Glomerular endothelial cell (primary cell): ENCODE measurements at places on chromosomes 6 and 20. TPM values are rescaled to one million over a fixed set of nuclear protein-coding genes. Genes with fewer than 3 reads are reported as not detected.

DNA sequence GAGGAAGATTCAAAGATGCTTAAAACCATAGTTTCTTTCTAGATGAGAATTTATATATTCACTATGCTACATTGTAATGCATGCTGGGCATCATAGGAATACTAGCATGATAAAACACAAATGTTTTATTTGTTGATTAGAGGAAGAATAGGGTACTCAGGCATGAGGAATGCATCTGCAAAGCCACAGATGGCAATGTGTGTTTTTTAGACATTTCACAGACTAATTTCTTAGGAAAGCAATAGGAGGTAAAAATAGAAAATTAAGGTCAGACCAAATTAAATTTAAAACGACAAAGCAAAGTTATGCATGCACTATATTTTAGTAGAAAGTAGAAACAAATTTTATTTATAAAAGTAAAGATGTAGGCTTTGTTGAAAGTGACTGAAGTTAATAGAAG is 2.1 kb downstream of the TTK start:
- DNase-seq: no peak

DNA sequence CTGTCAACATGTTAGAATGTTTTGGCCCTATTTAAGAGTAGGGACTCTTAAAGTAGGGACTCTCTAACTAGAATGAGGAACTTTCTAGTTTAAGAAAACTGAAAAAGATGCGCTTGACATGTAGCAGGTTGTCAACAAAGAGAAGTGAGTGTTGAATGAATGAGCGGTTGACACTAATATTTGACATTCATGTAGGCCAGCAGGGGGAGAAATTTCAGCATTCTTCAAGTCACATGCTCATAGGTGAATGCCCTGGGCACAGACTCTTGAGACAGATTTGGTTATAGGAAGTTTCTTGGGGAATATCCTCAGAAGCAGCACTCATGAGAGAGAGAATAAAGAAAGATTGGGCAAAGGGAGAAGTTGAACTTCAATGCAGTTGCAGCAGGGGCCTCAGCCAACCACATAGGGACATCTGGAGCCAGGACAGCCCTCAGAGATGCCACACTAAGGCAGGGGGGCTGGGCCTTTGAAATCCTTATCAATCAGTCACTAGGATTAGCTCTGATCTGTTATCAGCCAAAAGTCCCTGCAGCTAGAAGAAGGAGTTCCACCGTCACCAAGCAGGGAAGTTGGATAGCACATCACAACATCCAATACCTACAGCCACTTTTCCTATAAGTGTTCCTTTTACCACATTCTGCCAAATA is 145.1 kb upstream of the FKBP1C start:
- DNase-seq: no peak

Gene SLC17A1
- not detected in 2 replicates for total RNA-seq

DNA sequence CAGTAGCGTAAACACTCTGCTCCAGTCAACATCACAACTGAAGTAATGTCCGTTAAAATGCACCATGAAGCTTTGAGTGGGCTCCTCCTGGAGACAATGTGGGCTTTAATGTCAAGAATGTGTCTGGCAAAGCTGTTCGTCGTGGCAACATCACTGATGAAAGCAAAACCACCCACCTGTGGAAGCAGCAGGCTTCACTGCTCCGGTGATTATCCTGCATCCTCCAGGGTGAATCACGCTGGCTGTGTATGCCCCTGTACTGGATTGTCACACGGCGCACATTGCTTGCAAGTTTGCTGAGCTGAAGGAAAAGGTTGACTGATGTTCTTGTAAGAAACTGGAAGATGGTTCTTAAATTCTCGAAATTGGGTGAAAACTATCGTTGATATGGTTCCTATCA is 128.5 kb downstream of the MOXD1 start:
- DNase-seq: no peak

DNA sequence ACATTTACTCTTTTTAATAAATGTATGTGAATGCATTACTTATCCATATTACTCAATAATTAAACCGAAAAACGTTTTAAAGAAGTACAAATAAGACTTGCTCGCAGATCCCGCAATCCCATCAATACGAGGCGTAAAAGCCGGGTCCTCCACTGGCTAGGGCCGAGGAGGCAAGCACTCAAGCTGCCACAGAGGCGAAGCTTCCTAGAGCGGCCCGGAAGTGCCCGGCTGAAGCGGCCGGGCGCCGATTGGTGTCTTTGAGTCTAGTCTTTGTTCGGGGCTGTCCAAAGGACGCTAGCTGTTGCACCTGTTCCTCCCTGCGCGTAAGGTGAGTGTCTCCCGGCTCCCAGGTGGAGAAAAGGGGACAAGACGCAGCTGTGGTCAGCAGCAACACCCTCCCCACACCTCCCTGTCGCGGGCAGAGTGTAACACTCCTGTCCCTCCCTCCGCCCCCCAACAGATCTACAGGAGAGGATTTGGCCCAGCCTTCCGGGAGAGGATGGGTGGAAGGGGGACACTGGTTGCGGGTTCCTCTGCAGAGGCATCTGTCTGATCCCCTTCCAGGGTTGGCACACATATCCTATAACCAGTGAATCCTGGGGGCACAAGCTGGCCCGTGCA is at the start of gene ZSCAN16:
Gene ZSCAN16, plus strand, starts transcription at position 260 of the 621 bp plus-strand sequence. CDS start 835 bp downstream, outside the sequence.
- peak; percentile 54 for DNase-seq

Gene GRM1
- 0.05 and 0.06 TPM in 2 replicates for total RNA-seq

DNA sequence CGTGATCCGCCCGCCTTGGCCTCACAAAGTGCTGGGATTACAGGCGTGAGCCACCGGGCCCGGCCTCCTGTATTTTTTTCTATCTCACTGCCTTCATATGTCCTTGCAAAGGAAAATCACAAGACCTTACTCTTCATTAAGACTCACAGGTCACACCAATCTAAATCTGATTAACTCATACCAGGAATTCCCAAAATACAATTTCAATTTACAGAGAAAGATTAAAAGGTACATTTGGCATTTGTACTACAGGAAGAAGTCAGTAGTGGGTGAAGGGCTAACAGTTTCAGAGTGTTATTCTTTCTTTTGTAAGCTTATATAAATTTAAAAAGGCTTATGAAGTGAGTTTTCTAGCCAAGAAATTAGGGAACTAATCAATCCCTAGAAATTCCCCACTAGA is 87.4 kb downstream of the GPR63 start:
- DNase-seq: no peak

DNA sequence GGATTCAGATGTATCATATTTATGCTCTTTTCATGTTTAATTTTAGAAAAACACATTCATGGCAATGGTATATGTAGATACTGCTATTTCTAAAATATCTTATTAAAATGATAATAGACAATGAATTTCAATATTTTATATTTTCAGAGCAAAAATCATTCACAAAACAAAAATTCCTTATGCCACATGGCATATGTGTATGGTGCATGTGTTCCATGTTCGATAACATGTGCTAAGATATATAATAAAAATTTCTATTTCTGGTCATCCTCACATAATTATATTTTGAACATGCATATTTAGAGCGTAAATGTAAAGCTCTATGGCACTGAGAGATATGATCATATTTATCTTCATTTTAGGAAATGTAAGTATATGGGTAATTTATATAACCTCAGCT is 606.2 kb upstream of the AGPAT4 start:
- DNase-seq: no peak

Gene C20orf141
- total RNA-seq: not detected in 2 replicates

DNA sequence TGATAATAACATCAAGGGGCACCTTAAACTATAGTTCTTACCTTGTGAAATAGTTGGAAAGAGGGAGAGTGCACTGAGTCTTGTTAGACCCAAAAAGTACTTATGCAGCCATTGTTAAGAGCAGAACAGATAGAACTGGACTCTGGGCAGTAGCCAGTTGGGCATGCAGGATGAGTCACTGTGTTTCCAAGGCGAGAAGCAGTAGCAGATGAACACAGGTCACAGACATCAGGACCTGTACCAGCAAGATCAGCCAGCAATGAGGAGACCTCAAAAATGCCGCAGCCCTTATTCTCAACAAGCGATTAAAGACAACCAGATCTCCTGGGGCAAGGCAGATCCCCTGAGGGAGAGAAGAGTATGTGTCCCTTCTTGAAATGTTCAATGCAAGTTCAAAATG is 79.0 kb downstream of the SAMD3 start:
- DNase-seq: no peak

GRCh38 chr20:37295001-37295400 is 5.5 kb downstream of the MANBAL start:
- DNase-seq: peak; percentile 48

Gene SLC17A2
- total RNA-seq: not detected in 2 replicates

DNA sequence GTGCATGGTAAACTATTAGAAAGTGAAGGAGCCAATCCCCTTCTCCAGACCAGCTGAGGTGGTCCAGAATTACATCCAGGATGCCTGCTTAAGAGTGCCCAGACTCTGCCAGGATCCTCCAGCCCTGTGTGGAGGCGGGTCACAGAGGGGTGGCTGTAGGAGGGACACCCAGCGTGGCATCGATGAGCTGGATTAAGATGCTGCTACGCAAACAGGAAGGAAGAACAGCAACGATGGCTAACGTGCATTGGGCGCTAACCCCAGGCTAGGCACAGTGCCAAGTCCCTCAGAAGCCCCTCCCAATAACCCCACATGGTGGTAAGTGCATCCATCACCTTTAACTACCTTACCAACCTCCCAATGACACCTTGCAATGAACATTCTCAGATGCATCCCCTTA is 63.9 kb upstream of the MRPS10 start:
- DNase-seq: no peak

Gene PDE10A
- 5.4 and 10.0 TPM in 2 replicates for total RNA-seq

Gene MATN4
- total RNA-seq: not detected in 2 replicates

GRCh38 chr6:14799928-14800327 is 445.9 kb upstream of the JARID2 start:
- no peak for DNase-seq

GRCh38 chr6:106525107-106525881 is 104.0 kb downstream of the RTN4IP1 start:
- no peak for DNase-seq

- DNase-seq: no peak
Observed at GRCh38 chr6:45712786-45713185, 302.9 kb downstream of the CLIC5 start.

Gene LGSN
- not detected in 2 replicates for total RNA-seq

GRCh38 chr6:139483079-139483478 is 108.6 kb upstream of the CITED2 start:
- no peak for DNase-seq

GRCh38 chr6:14282854-14283505 is 165.4 kb downstream of the CD83 start:
- no peak for DNase-seq

- no peak for DNase-seq
Observed at GRCh38 chr6:11331111-11331510, 98.6 kb upstream of the NEDD9 start.

Gene CPNE5
- 5.0 and 25.7 TPM in 2 replicates for total RNA-seq

DNA sequence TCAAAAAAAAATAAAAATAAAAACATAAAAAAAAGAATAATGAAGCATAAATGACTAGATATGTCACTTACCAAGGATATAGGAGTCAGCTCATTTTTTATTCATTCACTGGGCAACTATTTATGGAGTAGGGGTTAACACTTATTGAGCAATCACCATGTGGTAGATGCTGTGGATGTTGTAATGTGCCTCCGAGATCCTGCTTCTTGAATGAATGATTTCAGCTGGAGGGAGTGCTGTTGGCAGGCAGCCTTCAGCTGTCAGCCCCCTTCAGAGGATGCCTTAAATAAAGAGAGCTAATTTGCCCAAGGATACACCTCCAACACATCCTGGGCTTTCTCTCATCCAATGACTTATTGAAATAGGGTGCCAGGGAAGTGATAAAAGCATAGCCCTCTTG is 229.5 kb upstream of the DTNBP1 start:
- DNase-seq: no peak

DNA sequence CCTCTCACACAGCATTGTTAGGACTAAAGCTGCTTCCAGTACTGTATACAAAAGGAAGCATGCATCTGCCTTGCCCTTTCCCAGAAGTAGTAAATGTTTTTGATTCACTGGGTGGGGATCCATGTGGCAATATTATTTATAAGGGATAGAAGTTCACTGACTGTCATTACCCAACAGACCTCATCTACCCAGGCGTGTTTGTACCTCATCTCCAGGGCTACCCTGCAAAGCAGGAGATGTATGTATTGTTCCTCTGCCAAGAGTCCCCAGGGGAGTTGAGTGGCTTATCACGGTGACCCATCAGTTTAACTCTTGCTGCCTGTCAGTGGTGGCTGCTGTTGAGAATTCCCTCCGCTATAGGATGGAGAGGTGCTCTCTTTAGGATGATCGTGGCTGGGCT is 42.5 kb downstream of the SLC24A3 start:
- DNase-seq: no peak

DNA sequence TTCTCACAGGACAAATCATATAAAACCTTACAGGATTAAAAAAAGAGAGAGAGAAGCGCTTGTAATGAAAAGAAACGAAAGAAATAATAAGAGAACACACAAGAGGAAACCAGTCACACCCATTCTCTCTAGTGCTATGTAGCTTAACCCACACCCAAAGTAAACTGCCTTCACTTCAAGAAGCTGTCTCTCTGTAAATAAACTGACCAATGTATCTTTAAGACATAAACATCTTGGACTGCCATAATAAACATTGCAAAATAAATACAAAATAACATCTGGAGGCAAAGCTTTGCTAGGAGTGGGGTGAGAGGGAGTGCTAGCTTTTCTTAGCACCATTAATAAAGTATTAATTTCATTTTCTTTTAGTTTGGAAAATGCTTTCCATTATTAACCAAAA is 61.6 kb upstream of the RNF146 start:
- DNase-seq: no peak

GRCh38 chr6:36068012-36068392 is 40.4 kb downstream of the MAPK14 start:
- DNase-seq: no peak

Gene ULBP3
- 8.0 and 11.0 TPM in 2 replicates for total RNA-seq

GRCh38 chr20:57414867-57415592 is 23.8 kb downstream of the RBM38 start:
- DNase-seq: no peak

DNA sequence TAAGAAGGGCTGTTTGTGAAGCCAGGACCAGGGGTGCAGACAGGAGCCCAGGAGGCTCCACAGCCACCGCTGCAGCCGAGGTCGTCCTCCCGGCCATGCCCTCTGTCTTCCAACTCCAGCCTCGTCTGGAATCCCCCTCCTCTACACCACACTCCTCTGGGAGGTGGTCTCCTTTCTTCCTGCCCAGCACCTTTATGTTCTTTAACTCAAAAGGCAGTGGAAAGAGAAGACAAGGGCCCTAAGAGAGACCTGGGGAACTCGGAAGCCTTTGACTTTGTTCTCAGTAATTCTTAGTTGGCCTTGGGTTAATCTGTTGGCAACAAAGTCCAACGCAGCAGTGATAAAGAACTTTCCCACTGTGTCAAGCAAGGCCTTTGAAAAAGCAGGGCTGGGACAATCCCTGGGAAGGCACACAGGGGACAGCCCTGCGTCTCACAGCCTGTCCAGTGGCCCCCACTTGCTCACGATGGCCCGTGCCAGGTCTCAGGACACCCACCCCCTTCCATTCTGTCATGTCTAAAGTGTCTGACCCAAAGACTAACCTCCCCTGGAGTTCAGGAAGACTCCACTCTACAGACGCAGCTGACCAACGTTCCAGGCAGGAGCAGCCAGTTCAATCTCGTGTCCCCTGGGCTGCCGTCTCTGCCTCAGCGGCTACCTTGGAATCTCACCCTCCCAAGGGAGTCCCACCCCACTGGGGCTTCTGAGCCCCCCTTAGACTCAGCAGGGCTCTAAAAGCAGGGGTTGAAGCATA is 42.8 kb upstream of the FAM50B start:
- no peak for DNase-seq

Gene SAMD10
- 6.2 and 8.3 TPM in 2 replicates for total RNA-seq

Gene ADGRG6
- total RNA-seq: 65.2 and 79.5 TPM in 2 replicates
